ENCODE measurements at places on chromosomes 11 and 22. TPM values are rescaled to one million over a fixed set of nuclear protein-coding genes. Genes with fewer than 3 reads are reported as not detected.

DNA sequence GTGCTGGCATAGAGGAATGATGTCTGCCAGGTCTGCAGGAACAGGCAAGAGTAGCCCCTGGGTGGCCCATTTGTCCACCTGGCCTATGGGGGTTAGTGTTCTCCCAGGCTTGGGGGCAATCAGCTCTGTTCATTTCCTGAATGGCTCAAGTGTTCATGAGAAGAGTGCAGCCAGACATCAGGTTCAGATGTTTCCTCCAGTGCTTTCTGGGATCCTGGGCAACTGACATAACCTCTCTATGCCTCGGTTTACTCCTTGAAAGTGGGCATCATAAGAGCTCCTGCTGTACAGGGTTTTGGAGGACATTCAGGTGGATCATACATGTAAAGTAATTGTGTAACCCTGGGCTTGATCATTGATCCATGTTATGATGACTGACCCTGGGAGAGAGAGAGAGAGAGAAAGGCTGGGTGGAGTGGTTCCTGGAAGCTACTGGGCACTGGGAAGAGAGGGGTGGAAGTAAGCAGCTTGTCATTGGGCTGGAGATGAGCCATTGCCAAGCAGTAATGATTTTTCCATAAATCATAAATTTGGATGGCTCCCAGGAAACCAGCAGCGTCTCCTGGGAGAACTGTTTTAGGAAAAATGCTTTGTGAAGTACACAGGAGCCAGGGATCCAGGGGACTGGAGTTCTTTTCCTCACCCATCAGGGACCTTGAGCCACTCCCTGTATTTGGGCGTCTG lies 30.2 kb upstream of the ACCSL start:
- H3K4me3 ChIP-seq = no peak overlapping the region
- H3K27me3 ChIP-seq = no peaks in the 10 kb centered on the region
- DNase-seq = peak; percentile 42
- H3K27ac ChIP-seq = no peak overlapping the region

GRCh38 chr11:11346303-11346702 lies 6.7 kb downstream of the CSNK2A3 start:
- H3K4me3 ChIP-seq = no peak overlapping the region
- H3K27ac ChIP-seq = no peak overlapping the region
- DNase-seq = no peak
- H3K36me3 ChIP-seq = no peaks in the 10 kb centered on the region
- peaks cover 12% of the 10 kb centered on the region for H3K4me1 ChIP-seq
- no peaks in the 10 kb centered on the region for H3K27me3 ChIP-seq

GRCh38 chr11:7610393-7610792 lies 62.9 kb downstream of the CYB5R2 start:
- H3K27ac ChIP-seq = no peak overlapping the region
- no peak overlapping the region for H3K4me3 ChIP-seq
- H3K27me3 ChIP-seq = no peaks in the 10 kb centered on the region
- no peak for DNase-seq
- peaks cover 11% of the 10 kb centered on the region for H3K4me1 ChIP-seq

DNA sequence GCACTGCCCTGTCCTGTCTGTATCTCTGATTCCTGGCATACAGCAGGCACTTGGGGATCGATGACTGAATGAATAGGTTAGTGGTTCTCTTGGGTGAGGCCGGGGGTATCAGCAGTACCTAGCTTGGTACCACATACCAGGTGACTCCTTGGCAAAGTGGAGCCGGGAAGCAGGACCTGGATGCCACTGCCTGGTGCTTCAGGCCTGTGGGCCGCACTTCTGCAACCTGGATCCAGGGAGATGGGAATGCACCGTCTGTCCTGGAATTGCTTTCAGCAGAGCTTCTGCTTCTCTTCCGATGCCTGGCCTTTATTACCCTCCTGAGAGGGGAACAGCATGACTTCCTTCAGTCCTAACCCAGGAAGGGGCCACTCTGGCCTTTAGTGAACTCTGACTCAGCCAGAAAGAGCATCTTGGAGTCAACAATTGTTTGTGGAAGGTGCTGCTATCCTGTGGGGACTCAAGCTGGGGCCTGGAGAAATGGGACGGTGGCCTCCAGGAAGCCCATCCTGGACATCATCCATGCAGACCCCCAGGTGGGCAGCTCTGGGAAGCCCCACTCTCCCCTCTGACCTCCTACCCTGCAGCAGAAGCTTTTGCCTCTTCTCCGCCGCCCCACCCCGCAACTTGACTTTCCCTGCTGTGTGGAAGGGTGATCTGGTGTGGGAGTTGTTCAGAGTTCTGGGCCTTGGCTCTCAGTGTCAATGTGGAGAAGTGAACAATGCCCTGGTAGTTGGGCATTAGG lies 5.1 kb downstream of the CD82 start:
- H3K36me3 ChIP-seq = no peaks in the 10 kb centered on the region
- H3K27ac ChIP-seq = no peak overlapping the region
- H3K4me3 ChIP-seq = no peak overlapping the region
- no peaks in the 10 kb centered on the region for H3K27me3 ChIP-seq

- no peak overlapping the region for H3K4me3 ChIP-seq
- no peaks in the 10 kb centered on the region for H3K36me3 ChIP-seq
- H3K4me1 ChIP-seq = no peaks in the 10 kb centered on the region
- no peak overlapping the region for H3K27ac ChIP-seq
- DNase-seq = no peak
Observed at GRCh38 chr11:66564984-66565383, 3.4 kb downstream of the CTSF start.

TMEM225 gene
- total RNA-seq = not detected

INPP5J gene
- 0.13 TPM for total RNA-seq

POU2AF2 gene
- not detected for total RNA-seq
